ENCODE measurements at places on chromosomes 7 and 10.

- DNase-seq: no peak
These were observed 87.6 kb upstream of the LEP start for GRCh38 chr7:128153436-128153835.

DNA sequence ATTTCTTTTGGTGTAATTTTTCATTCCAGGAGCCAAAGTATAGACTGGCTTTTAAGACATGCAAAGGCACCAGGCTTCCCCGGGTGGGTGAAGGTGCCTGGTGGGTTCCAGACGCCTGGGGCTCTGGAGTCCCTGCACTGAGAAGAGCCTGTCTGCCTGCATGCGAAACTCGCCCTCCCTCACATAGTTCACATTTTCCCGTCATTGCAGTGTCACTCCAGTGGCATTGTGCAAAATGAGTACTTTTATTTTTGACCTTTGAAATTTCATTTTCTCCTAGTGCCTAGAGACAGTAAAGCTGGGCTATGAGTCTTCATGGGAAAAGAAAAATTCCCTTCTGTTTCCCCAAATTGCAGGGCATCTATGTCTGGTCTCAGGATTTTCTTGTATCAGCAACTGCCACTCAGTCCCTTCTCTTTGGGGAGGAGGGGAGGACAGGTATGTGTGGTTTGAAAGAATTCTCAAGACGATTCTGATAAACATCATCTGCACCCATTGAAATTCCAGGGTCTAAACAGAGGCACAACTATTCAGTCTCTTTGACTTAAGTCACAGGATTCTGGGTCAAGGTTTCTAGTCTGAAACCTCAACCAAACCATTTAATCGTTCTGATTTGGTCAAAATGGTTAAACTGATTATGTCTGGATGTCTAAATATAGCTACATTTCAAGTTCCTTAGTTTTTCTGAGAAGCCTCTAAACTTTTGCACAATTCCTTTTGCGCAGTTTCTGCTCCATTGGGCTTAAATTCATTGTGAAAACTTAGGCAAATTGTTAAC is 107.8 kb downstream of the CYP26A1 start:
- DNase-seq: no peak

- DNase-seq: no peak
These were observed 34.7 kb downstream of the ALOX5 start for GRCh38 chr10:45408421-45409319.

- no peak for DNase-seq
These were observed 75.2 kb downstream of the TRIL start for GRCh38 chr7:28882869-28883470.

- DNase-seq: no peak
These were observed 128.6 kb upstream of the SVIL start for GRCh38 chr10:29763396-29763795.

- no peak for DNase-seq
These were observed 163.8 kb downstream of the PRPF18 start for GRCh38 chr10:13750299-13751190.

DNA sequence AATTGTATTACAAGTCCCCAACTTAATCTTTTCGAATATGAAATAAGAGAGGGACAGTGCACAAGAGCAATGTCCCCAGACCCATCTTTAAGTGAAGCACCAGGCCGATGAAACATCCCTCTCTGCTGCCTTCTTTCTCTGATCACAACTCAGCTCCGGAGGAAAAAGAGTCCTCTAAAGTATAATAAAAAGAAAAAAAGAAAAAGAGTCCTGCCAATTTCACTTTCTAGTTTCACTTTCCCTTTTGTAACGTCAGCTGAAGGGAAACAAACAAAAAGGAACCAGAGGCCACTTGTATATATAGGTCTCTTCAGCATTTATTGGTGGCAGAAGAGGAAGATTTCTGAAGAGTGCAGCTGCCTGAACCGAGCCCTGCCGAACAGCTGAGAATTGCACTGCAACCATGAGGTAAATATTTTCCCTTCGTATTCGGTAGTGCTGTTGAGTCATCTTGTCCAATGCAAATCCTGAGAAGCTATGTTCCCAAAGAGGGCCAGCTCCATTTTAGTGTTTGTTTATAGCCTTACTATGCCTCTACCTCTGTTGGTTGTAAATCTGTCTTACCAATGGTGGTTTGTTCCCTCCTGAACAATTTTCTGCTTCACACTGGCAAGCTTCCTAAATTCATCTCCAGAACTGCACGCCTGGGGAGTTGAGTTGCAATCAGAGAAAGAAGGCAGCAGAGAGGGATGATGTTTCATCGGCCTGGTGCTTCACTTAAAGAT is at the start of gene IFIT2:
Gene IFIT2 (plus strand): TSS at position 326 of the 725 bp plus-strand sequence. CDS start 78 bp downstream, at position 404.
- no peak for DNase-seq

- no peak for DNase-seq
These were observed 84.5 kb upstream of the SMNDC1 start for GRCh38 chr10:110389255-110389654.

DNA sequence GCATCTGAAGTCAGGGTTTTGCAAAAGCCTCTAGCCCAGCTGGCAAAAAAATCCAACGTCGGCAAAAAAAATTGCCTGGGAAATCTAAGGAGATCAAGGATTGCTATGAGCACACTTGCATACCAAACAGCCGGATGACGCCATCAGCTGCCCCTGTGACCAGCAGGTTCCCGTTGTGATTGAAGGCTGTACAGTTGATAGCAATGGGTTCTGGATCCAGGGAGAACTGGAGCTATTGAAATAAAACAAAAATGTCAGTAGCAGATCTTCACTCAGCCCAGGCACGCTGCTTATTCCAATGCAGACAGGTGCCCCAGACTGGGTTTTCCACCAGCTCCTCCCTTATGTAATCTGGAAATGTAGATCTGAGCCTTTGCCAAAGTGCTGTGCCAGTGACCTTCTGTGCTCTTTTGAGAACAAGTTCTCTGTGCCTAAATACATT is 18.7 kb upstream of the CYREN start:
- no peak for DNase-seq

GRCh38 chr10:30968711-30969110 is 63.0 kb downstream of the ZNF438 start:
- no peak for DNase-seq

GRCh38 chr7:96167424-96167823 is 154.5 kb downstream of the SLC25A13 start:
- DNase-seq: no peak

- no peak for DNase-seq
These were observed 414.7 kb upstream of the NRP1 start for GRCh38 chr10:33749067-33749735.

- DNase-seq: no peak
These were observed 5.4 kb downstream of the CAV1 start for GRCh38 chr7:116530107-116530820.

DNA sequence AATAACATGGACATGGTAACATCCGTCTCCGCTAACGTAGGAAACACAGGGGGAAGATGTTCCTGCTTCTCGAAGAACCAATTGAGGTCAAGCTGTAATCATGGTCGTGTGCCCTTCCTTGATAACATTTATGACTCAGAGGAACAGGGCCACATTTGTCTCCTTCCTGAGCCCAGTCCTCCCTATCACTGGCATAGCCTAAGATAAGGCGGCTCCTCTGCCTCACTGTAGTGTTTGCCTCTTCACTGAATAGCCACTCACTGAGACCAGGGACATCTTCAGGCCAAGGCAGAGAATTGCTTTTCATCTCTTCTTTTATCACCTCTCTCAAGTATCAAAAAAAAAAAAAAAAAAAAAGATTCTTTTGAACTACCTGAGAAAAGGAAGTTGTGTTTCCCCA is 5.4 kb upstream of the GRM8 start:
- no peak for DNase-seq

DNA sequence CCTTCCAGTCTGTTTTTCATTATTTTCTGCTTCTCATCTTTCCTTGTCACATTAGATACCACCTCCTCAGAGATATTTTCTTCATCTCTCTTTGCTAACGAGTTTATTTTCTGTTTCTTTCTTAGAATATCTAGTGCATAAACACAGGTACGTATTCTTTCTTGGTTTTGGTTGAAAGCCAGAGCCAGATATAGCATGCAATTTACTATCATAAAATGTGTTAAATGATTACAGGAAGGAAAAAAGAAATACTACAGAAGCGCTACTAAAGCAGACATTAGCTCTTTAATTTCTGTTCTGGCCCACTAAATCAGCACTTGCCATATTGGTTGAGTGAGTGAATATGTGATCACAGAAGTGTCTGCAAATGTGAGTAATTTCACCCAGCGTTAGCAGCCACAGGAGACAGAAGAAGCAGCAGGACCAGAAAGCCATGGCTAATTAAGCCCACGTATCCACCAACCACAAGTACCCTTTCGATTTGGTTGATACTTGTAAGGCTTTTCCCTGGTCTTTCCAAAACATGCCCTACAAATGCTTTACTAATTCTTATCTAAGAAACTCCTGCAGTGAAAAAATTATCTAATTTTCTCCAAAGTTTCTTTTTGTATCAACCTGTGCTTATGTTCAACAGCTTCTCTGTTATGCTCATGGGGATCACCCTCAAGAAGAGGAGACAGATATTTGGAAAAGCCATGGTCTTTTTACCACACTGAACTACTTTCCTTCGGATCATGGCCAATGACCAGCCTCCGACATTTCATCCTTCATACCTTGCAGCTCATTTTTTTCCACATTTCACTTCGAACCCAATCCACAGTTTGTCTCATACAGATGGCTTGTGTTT is 23.1 kb upstream of the MACC1 start:
- no peak for DNase-seq

DNA sequence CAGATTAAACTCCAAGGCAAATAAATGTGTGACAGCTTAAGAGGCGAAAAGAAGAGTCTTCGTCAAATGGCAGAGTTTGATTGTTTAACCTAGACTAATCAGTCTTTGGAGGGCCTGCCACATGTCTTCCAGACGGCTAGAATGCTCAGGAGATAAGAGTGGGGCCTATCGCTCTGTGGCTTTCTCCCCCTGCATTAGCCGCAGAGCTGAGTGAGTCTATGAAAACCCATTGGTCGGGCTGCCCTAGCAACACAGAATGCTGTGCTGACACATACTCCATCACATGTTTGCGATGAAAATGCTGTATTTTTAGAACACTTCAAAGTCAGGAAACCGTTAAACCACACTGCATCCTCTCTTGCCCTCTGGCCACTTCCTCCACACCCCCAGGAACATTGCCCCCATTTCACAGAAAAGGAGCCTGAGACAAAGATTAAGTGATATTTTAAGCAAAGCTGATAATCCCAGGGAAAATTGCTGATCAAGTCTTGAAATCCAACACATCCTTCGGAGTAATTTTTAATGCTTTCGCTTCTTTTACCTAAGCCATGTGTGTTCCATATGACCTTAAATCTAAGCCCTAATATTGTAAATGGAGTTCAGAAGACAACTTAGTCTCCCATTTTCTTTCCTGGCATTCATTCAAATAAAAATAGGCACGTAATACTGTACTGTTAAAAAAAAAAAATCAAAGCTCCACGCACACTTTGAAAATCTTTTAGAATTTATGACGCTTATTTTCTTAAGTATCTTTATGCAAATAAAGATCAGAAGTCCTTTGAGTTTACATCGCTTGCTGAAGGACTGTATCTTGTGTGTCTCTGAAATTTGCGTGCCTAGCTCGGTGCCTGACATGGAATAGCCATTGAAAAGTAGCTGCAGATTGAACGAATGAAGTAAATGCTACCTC is 161.2 kb downstream of the CELF2 start:
- no peak for DNase-seq

DNA sequence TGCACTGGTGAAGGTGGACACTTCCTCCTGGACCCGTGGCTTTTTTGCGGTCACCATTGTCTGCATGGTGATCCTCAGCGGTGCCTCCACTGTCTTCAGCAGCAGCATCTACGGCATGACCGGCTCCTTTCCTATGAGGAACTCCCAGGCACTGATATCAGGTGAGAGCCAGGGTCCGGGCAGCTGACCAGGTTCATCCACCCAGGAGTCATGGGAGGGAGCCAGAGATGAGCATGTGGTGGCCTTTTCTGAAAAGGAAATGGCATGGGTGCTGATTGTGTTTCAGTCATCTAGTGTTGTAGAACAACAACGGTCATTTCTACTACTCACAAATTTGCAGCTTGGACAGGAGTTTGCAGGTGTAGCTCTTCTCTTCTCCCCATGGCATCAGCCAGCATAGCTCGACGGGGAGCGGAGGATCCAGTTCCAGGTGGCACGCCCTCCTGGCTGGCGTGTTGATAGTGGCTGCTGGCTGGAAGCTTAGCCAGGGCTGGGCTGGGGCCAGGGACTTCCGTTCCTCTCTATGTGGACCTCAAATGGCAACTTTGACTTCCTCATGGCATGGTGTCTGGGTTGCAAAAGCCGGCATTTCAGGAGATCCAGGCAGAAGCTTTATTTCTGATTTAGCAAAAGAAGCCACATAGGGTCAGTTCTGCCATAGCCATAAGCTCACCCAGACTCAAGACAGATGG is 32.7 kb downstream of the SLC29A3 start:
- no peak for DNase-seq

GRCh38 chr7:138948403-138948802 is 32.8 kb downstream of the KIAA1549 start:
- no peak for DNase-seq

DNA sequence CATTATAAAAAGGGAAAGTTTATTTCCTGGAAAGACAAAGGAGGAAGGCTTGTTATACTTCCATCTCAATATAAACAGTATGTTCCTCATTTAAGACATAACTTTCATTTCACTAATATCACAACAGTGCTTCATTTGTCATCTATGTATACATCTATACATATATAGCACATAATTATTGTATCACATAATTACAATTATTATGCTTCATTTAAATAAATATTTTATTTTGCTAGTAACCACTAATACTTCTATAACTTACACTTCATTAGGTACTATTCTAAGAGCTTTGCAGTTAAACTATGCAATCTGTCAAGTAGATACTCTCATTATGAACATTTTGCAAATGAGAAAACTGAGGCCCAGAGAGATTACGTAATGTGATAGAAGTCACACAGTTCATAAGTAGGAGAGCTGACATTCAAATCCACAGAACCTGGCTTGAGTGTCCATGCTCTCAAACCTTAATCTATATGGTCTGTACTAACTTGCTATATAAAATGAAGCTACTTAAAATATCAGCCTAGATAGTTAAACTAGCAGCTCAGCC is 86.5 kb downstream of the PPP1R3A start:
- no peak for DNase-seq

DNA sequence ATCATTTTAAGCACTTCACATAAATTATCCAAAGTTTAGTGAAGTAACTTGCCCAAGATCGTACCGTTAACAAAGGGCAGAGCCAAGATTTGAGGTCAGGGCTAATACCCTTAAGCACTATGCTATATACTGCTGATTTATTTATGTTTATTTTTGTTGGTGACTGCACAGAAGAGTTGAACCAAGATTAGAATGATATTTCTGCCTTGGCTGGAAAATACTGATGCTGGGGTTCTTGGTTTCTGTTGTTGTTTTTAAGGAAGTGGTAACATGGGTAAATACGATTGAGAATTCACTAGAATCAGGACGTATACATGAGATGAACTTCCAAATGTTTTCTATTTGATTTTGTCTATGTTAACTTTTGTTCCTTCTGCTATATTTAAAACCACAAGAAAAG is 9.3 kb downstream of the ADD3 start:
- DNase-seq: no peak

DNA sequence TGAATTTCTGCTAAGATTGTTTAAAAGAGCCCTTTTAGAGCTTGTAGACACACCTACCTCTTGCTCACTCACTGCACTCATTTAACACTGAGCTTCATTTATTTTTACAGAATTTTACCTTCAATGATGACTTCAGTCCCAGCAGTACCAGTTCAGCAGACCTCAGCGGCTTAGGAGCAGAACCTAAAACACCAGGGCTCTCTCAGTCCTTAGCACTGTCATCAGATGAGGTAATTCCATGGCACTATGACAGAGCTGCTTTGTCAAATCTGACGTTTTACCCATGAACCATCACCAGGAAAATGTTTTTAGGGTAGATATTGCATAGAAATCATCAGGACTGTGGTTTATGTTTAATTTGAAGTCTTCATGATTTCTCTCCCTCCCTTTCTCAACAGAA is 38.2 kb downstream of the PON1 start:
- no peak for DNase-seq

All from neural progenitor cell (in vitro differentiated cells).